ENCODE measurements at places on chromosomes 11 and 22.

GRCh38 chr11:3158821-3159220, 6.3 kb downstream of the OSBPL5 start:
- no peak for DNase-seq

DNA sequence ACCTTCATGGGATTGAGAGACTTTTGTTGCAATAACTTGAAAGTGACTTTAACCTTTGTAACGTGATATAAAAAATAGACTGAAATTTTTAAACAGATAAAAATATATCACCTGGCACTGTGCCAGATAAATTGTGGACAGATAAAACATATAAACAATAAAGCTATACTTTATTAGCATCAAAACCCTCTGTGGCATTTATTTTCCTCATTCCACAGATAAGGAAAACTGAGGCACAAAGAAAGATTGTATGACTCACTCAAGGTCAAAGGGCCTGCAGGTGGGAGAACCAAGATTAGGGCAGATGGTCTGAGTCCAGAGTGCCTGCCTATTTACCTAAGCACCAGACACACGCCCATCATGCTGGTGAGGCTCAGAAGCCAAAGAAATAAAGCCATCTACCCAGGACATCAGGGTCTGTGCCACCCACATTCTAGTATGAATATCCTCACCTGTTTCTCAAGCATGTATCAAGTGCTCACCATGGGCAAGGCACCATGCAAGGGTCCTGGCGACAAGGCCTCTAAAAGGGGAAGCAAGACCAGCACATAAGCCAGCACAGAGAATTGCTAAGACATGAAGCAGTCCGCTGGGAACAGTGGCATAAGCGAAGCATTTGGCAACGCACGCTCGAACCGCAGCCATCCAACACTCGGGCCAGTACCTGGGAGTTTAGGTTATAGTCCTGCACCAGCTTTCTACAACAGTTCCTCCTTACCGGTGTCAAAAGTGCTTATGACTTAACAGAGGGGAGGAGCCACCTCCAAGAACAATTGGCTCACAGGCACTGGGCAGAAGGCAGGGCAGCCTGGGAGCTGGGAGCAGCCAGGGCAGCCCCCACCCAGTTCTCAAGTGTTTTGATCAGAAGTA, 17.6 kb downstream of the MYH9 start:
- DNase-seq = peak; percentile 58

GRCh38 chr11:119615003-119615881, 113.8 kb downstream of the NECTIN1 start:
- peak; percentile 82 for DNase-seq

- DNase-seq = no peak
Observed at GRCh38 chr11:73340164-73340563, 32.1 kb downstream of the ARHGEF17 start.

- no peak for DNase-seq
Observed at GRCh38 chr11:78168539-78169477, 19.6 kb downstream of the KCTD21 start.

DNA sequence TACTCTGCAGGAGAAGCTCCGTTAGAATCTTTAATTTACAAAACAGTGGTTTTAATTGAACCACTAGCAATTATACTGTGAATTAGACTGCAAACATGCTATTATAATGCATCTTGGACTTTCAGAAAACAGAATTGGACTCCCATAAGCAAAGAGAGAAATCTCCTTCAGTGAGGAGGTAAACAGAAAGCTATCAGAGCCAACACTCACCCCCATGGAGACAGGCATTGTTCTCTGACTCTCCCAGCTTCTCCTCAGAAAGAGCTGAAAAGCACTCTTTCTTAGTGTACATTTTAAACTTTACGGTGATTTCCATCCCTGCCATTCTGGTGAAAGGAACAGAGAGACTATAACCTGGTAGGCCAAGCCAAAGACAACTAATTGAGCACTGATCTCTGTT, 176.9 kb downstream of the GRIA4 start:
- no peak for DNase-seq

- DNase-seq = no peak
Observed at GRCh38 chr11:72741849-72742512, 10.2 kb downstream of the ARAP1 start.

GRCh38 chr11:45272701-45273100, 13.4 kb downstream of the SYT13 start:
- DNase-seq = no peak

GRCh38 chr11:125167954-125168835, 3.6 kb downstream of the PKNOX2 start:
- no peak for DNase-seq

- no peak for DNase-seq
Observed at GRCh38 chr22:39622881-39623367, 52.4 kb downstream of the CACNA1I start.

DNA sequence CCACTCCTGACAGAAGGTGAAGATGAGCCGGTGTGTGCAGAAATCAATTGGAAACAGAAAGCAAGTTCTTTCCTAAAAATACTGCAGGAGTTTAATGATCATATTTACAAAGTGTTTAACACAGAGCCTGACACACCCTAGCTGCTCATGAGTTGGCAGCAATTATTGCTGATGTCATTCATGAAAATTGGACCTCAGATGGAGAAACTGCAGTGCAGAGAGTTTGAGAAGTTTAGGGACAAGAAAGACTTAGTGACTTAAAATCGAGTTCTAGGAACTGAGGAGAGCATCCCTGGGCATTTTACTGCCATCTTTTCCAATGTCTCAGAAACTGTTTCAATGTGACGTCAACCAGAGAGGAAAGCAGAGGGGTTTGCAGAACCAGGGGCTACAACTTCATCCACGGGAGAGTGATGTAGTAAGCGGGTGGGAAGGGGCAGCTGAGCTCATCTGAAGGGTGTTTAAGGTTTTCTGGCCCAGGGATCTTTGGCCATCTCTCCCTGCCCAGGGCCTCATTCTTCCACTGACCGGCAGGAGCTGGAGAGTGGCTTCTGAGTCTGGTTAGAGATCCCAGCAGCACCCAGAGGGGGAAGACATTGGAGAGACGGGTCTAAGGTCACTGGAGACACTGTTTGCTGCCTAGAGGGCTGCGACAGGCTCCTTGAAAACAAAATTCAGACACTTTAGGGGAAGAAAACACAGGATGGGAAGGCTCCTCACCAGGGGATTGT, 21.1 kb upstream of the IGLL5 start:
- no peak for DNase-seq

DNA sequence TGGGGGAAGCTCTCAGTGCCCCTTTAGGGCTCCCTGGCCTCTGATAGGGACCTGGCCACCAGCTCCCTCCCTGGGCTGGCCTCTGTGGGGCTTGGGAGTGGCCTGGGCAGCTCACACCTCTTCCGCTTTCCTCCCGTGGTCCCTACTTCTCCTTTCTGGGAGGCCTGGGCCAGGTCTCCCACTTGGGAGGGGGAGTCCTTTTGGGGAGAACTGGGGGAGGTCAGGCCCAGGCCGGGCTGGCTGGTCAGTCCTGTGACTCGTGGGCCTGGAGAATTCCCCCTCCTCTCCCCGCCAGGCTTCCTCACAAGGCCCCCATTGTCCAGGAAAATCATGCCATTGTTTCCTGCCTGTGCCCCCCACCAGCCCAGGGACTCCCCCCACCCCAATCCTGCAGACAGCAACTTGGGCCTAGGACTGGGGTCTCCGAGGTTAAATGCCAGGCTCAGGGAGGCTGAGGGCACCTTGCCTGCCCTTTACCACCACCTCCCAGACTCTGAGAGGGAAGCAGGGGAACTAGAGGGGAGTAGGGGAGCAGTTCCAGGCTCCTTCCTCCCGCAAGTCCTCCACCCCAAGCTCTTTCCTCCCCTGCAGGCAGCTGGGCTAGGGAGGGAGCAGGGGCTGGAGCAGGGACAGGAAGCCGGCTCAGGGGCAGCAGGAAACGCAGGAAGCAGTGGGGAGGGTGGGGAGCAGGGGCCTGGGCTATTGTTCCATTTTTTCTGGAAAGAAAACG, 2.8 kb downstream of the MAP3K11 start:
- DNase-seq = no peak

DNA sequence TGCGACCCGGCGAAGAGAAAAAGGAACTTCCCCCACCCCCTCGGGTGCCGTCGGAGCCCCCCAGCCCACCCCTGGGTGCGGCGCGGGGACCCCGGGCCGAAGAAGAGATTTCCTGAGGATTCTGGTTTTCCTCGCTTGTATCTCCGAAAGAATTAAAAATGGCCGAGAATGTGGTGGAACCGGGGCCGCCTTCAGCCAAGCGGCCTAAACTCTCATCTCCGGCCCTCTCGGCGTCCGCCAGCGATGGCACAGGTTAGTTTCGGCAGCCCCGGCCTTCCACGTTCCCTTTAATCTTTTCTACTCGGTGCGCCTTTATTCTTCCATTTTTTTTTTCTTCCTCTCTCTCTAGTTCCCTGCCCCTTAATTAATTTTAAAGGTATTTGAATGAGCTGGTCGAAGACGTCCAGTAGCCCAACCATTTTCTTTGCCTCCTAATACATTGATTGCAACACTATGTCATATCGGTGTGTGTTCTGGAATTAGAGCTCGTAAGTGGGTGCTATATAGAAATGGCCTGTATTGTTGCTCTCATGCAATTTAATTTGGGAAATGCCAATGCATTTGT, 537 bp downstream of the EP300 start:
- peak; percentile 33 for DNase-seq

- peak; percentile 37 for DNase-seq
Observed at GRCh38 chr11:128171506-128171905, 415.9 kb downstream of the ETS1 start.

All from foreskin keratinocyte (primary cell).